ENCODE measurements at places on chromosomes 5 and 9. TPM values are rescaled to one million over a fixed set of nuclear protein-coding genes. Genes with fewer than 3 reads are reported as not detected.

PAEP gene
- not detected for total RNA-seq

DDX4 gene
- not detected for total RNA-seq

RETREG1 gene
- total RNA-seq = 71.0 TPM

DMRT3 gene
- total RNA-seq = 0.44 TPM

SLC23A1 gene
- not detected for total RNA-seq

PRLR gene
- total RNA-seq = 0.98 TPM

SMIM33 gene
- not detected for total RNA-seq

NUTM2G gene
- not detected for total RNA-seq

RMRP gene
- 18,470 TPM for total RNA-seq

OTULINL gene
- total RNA-seq = 21.6 TPM

SPINK4 gene
- total RNA-seq = not detected

FABP6 gene
- not detected for total RNA-seq

SSBP2 gene
- total RNA-seq = 68.3 TPM

PCDHA11 gene
- 0.33 TPM for total RNA-seq

Measured in subcutaneous adipose tissue (tissue), 4 donors.